ENCODE measurements at places on chromosomes 1 and 21.

DNA sequence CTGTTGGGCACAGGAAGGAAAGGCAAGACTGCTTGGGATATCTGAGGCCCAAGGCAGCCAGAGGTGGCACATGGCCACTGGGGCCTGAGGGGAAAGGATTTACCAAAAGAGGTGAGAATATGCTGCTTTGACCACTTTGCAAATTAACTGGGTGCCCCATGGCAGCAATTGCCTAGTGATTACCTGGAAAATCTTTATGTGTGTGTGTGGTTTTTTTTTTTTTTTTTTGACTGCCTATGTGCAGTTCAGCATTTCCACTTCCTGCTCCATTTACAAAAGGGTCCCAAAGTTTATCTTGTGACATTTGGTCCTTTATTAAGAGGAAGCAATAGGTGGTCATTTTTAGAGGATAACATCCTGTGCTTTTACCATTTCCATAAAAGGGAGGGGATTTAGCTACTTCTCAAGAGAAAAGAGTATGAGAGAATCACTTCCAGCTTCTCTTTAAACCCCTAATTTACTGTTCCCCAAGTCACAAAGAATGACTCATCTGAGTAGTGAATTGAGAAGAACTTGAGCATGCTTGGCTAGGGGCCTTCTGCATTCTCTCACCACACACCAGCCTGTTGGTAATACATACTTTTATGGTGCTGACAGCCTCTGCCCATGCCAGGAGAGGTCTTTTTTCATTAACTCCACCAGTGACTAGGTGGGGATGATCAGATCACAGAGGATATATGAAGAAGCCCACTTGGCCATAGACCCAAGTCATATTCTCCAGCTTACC is 52.1 kb downstream of the SYDE2 start:
- DNase-seq = no peak

DNA sequence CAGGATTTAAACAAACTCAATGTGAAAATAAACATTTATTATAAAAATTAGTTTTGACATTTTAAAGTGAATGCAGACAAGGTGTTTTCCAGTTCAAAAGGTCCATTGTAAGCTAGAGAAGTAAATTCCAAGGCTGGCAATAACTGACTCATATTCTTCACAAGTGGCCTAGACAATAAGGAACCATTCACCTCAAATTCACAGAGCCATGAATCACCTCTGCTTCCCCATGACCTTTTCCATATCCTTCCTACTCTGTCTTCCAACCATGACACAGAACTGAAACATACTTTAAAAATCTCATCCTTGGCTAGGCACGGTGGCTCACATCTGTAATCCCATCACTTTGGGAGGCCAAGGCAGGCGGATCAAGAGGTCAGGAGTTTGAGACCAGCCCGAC is 24.8 kb downstream of the F11R start:
- DNase-seq = peak; percentile 92

GRCh38 chr1:184881941-184882913 is 92.1 kb downstream of the NIBAN1 start:
- DNase-seq = no peak

DNA sequence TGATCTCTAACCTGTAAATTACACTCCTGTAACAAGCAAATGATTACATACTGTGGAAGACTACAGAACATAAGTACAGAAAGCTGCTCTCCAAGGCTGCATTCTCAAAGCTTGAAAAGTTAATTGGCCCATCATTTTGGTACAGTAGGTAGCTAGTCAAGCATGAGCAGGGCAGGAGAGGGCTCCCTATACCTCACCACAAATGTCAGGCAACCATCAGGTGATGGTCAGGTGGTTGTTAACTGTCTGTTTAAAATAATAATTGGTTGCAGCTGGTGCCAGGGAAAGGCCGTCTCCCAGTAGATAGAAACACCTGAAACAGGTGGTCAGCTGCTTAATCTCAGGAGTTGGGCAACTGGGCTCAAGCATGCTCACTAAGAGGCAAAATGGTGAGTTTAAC is 13.1 kb upstream of the SLC1A7 start:
- no peak for DNase-seq

- no peak for DNase-seq
These were observed 100.1 kb upstream of the JUN start for GRCh38 chr1:58883888-58884482.

GRCh38 chr1:187763976-187764375 is 935.2 kb downstream of the PLA2G4A start:
- no peak for DNase-seq

DNA sequence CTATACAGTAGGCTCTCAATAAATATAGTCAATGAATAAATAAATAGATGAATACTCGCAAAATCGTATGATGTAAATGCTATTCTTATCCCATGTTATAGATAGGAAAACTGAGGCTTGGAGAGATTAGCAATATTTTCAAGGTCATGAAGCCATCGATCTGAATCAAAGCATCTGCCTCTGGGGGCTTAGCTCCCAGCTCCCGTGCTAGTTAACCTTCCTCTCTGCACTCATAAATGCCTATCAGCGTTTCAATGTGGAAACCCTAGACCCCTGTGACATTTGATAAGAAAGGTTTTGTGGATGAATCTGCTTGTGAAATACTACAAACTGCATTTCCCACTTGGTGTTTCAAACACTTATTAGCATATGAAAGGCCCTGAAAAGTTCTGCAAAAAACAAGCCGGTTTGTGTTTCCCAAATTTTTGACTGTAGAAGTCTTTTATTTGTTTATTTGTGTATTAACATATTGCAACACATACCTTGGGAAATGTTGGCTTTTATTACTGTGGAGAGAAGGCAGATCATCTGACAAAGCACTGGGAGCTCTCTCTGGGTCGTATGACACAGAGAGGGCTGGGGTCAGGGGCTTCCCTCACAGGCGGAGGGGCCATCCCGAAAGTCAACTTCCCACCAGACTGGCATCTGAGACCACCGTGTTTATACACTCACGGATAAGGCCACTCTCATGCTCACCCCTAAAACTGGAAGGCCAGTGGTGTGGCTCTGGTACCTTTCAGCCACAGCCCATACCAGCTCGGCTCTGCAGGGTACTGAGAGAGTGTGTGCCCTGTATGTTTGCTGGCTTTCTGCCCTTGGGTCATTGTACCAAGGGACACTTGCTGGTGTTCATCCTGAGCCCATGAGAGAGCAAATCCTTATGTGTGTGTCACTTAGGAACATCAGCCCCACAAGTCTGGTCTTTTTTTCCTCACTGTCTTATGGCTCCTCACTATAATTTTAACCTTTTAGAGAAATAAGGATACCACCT is 993 bp upstream of the PROK1 start:
- DNase-seq = no peak

- DNase-seq = no peak
These were observed 123.4 kb downstream of the ATP6V1G3 start for GRCh38 chr1:198417039-198417438.

- DNase-seq = no peak
These were observed 39.8 kb upstream of the LRP8 start for GRCh38 chr1:53367503-53368313.

DNA sequence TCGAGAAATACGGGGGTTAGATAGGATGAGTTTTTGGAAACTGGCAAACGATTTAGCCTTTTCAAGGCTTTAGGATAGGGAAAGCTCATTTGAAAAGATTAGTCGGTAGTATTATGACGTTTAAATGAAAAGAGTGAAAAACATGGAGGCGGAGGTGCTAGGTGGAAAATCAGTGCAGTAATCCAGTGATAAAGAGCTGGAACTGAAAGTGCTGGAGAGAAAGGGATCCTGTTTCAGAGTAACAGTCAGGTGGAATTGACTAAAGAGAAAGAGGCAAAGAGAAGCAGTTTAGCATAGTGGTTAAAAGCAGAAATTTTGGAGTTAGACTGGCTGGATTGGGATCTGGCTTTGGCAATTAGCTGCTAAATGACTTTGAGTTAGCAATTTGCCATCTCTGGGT is 945 bp downstream of the WDR3 start:
- no peak for DNase-seq

DNA sequence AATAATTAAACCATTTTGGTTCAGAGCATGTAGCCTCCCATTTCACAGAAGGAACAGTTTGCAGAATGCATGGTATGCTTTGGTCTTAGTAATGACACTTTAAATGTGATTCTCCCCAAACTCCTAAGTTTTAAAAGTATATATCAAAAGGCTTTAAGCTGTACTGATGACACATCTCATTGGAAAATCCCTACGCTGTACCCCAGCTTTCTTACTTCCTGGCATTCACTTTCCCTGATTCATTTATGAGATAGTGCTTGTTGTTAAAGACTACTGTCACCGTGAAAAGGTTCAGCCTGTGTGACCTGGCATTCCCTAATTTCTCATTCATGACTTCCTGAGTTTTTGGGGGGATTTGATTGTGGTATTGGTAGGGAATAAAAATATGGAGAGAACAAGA is 53.4 kb downstream of the MPZL1 start:
- no peak for DNase-seq

DNA sequence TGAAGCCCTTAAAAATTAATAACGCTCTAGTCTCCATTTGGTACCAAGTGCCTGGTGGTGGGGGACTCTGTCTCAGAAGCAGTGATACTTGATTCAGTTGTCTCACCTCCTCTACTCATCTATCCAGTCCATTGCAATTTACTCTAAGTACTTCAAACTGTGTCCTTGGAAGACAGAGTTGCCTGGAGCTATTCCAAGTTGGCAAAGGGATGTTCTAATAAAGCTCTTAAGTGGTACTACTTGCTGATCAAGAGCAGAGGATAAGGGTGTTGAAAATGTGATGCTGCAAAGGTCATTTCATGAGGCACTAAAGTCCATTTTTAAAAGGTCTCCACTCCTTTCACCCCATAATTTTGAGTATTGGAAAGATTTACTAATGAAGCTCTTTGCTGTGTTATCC is 142.2 kb downstream of the NFIA start:
- DNase-seq = no peak

DNA sequence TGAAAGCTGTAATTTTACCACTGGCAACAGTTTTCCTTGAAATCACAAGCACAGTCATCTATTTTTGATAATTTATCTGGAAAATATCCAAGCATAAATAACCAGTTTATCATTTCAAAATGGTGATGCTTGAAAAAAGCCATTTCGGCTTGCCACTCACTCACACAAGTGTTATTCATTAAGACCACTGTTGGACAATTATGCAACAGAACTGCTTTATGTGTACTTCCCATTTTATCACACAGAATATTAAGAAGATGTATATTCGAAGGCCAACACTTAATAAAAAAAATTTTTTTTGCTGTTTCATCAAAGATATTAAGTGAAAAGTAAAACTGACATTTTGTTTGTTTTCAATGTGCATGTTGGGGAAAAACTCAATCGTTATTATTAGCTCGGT is 62.3 kb downstream of the EIF4G3 start:
- no peak for DNase-seq

DNA sequence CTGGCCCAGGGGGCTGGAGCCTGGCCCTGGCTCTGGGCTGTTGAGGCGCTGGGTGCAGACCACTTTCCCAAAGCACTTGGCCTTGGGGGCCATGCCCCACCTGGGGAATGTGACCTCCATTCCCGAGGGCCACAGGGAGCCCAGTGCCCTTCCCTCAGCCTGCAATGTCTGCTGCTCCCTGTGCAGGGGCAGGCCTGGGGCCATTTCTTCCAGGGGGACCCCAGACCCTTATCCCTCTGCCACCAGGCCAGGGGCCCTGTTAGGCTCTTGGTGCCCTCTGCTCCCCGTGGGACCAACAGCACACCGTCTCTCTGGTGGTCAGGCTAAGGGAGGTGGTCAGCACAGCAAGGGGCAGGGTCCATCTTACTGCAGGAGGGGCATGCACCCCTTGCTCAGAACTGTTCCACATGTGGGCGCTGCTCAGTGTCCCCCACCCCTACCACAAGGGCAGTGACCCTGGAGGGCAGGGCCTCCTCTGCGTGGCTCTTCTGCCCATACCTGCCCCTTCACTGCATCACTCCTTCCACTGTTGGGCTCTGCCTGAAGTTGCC is 1.1 kb upstream of the TMEM52 start:
- DNase-seq = no peak

DNA sequence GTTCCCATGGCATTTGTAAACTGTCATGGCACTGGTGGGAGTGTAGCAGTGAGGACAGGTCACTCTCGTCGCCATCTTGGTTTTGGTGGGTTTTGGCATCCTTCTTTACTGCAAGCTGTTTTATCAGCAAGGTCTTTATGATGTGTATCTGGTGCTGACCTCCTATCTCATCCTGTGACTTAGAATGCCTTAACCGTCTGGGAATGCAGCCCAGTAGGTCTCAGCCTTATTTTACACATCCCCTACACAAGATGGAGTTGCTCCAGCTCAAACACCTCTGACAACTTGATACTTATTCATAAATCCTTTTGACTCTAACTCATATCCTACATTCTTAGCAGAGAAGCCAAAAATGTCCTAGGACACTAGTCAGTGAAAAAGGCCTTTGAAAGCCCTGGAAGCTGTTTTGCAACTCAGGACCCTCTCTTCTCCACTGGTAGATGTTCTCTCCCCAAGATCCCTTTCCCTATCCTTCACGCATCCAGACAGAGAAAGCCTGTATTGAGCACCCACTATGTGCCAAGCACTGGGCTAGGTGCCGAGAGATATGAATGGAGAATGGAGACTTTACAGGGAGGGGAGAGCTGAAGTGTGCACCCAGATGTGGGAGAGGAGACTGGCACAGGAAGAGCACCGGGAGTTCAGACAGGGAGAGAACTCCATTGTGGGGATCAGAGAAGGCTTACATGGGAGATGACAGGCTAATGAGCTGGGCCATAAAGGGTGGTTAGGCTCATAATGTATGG is 6.7 kb upstream of the CSRP1 start:
- no peak for DNase-seq

GRCh38 chr1:11529330-11529729 is 50.4 kb downstream of the DISP3 start:
- no peak for DNase-seq

GRCh38 chr1:171334024-171334640 is 20.1 kb downstream of the FMO4 start:
- DNase-seq = no peak

GRCh38 chr1:169586395-169587255 is at the start of gene F5:
TSS of gene F5 (minus strand) at chr1:169586481. CDS start at chr1:169586386, 95 bp downstream.
- peak; percentile 58 for DNase-seq

- DNase-seq = no peak
These were observed 351.6 kb upstream of the PLXNA2 start for GRCh38 chr1:208595745-208596144.

DNA sequence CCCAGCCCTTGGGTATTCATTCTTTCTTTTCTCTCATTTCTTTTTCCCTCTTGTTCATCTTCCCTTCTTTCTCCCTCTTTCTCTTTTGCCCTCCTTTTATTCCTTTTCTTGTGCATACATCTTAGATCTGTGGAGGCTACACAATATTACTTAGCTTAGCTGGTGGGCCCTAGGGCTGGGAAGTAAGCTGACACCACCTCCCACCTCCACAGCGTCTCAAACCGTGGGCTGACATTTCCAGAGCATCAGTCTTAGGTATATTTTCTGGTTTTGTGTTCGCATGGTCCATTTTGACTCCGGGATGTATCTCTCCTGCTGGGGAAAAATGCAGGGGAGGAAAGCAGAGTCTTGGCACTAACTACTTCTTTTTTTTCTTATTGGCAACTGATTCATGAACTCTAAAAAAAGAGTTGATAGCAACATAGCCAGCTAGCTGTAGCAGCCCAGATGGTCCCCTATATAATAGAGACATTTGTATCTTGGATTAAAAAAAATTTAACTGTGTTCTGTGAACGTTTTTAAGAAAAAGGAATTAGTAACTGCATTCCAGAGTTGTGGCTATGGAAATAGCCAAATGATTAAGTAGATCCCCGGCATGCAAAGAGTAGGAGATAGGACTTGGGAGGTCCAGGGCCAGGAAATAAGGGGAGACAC is 15.5 kb downstream of the CNIH3 start:
- DNase-seq = no peak

- DNase-seq = no peak
These were observed 86.2 kb upstream of the ARHGAP29 start for GRCh38 chr1:94323311-94324177.

GRCh38 chr1:159857889-159858288 is 4.6 kb downstream of the VSIG8 start:
- DNase-seq = no peak

Measured in HCT116 (cell line).